ENCODE measurements at places on chromosomes 1 and 21. TPM values are rescaled to one million over a fixed set of nuclear protein-coding genes. Genes with fewer than 3 reads are reported as not detected.

GRCh38 chr1:37137601-37138000, 103.3 kb upstream of the GRIK3 start:
- DNase-seq: no peak

GRCh38 chr1:98749152-98749756, 87.7 kb downstream of the SNX7 start:
- DNase-seq: no peak

DNA sequence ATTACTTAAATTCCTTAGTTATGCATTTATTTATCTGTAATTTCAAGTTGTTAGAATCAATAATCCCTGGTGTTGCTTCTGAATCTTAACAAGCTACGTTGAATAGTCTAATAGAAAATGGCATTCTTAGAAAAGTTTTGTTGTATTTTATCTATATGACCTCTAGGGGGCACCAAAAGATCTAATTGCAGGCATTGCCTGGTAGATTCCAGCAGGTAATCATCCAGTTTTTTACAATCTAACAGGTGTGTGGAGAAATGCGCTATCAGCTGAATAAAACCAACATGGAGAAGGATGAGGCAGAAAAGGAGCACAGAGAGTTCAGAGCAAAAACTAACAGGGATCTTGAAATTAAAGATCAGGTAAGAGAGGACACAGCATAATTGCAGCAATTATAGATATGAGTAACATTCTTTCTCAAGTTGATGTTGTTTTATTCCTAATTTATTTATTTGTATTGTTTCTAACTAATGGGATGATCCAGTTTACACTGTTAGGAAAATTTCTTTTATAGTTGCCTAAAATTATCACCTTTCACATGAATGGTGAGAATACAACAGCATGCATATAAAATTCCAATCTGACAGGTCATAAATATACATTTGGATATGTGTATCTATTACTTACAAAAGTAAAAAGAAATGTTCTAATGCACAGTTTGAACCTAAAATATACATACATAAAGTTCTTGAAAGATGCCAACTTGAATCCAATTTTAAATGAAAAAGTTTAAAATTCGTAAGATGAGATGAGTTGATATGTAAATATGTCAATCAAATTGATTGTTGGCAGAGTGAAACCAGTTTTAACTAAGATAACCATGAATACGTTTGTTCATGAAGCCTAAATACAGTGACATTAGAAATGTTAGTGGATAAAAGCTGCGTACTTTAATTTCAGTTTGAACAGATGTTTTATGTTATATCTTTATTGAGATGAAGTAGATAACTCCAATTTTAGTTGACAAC, 88.4 kb downstream of the SDCCAG8 start:
- DNase-seq: no peak

GRCh38 chr1:179516976-179517705, 58.6 kb downstream of the NPHS2 start:
- DNase-seq: no peak

- DNase-seq: peak; percentile 48
Observed at GRCh38 chr1:86380257-86380861, 15.8 kb downstream of the ODF2L start.

GRCh38 chr1:247437551-247438505, 20.1 kb downstream of the OR2B11 start:
- no peak for DNase-seq

DNA sequence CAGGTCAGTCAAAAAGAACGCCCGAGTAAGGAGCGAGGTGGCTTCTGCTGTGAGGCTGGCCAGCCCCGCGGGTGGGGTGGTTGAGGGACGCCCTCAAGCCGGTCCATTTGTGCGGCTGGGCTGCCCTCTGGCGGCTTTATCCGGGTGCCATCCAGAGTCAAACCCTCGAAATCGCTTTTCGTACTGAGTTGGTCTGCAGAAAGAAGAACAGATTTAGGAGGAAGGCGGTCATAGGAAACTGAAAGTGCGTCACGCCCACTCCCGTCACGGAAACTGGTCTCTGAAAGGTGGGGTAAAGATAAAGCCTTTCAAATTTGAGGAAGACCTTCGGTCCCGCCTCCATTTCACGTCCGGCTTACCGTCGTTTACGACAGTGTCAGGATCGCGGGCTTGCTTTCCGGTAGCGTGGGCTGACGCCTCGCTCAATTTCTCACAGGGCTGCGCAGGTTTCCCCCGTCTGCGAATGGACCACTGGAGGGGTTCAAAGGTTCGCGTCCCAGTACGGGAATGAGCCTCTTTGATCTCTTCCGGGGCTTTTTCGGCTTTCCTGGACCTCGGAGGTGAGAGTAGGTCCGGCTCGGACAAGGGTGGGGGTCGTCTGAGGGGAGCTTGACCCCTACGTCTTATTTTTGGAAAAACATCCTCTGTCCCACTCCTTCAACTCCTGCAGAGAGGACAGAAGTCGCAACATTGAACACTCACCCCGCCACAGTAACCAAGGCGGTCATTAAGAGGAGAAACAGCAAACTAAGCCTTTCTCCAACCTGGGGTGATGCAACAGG, at the start of gene HAX1:
Gene HAX1, plus strand, starts transcription at position 413 of the 782 bp plus-strand sequence. Its CDS starts 95 bp downstream, at position 508.
- DNase-seq: peak; percentile 89

RIPK4 gene
- total RNA-seq: 0.04 TPM

A3GALT2 gene
- not detected for total RNA-seq

NBPF4 gene
- not detected for total RNA-seq
